GM23338 (cell line): ENCODE measurements at places on chromosomes 4 and X. TPM values are rescaled to one million over a fixed set of nuclear protein-coding genes. Genes with fewer than 3 reads are reported as not detected.

- no peak for DNase-seq
These were observed 65.8 kb downstream of the AFAP1 start for GRCh38 chr4:7873881-7874280.

- DNase-seq, result no peak
These were observed 404.8 kb downstream of the KLHL13 start for GRCh38 chrX:117711782-117712181.

GRCh38 chr4:21032089-21032645 lies 331.9 kb downstream of the PACRGL start:
- DNase-seq, result no peak

DNA sequence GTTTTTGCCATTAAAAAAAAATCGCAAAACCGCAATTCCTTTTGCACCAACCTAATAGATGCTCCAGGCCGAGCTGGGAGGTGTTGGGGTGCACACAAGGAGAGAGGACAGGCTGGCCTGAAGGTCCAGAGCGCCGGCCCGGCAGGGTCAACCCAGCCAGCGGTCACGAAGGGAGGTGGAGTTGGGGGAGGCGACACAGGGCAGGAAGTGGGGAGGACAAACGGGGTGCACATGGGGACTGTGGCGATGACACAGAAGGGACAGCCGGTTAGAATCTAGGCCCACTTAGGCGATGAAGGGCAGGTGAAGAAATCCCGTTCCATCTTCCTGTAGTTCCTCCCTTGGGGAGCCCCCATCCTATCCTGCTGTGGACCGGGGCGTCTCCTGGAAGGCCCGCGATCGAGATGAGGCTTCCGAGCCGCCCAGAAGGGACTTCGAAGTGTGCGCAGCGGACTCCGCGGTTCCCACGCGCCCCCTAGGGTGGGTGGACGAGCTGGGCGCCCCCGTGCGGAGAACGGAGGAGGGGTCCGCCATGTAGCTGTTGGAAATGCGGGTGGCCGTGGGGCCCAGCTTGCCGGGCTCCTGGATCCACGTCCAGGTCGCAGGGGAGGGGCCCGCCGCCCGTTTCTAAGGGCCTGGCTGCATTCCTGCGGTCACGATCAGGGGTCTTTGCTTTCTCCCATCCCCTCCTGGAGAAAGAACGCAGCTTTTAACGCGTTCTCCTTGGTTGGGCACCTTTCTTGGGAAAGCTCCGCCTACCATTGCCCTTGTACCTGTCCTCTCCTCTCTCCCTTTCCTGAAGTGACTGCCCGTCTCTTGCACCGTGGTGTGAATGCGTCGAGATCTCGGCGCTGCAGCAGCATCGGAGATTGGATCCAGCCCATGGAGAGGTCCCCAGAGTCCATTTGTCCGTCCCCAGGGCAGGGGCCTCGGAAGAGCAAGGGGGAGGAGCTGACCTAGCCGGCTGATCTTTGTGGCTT lies 17.0 kb upstream of the HPF1 start:
- DNase-seq, result peak; percentile 66

DNA sequence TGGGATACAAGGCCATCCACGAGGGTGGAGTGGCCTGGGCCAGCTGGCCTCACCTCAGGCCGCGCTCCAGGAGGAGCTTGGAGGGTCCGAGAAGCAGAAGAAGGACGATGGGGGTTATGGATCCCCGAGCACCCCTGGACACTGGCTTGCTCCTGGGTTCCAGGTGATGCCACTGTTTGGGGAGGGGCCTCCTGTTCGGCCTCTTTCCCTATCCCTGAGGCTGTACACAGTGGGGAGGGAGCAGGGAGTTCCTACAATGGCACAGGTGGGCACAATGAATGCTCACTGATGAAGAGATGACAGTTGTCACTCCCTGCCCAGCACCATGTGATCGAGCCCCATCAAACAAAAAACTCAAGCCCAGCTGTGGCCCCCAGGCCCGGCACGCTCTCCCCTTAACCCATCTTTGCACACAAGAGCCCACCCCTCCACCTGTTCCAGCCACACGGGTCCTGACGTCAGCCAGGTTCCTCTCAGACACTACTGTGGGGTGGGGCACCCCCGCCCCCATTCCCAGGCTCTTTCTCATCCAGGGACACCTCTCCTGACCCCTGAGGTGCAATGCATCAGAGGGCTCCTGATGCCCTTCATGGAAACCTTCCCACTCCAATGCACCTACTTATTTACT lies 70.3 kb downstream of the WFS1 start:
- no peak for DNase-seq

DNA sequence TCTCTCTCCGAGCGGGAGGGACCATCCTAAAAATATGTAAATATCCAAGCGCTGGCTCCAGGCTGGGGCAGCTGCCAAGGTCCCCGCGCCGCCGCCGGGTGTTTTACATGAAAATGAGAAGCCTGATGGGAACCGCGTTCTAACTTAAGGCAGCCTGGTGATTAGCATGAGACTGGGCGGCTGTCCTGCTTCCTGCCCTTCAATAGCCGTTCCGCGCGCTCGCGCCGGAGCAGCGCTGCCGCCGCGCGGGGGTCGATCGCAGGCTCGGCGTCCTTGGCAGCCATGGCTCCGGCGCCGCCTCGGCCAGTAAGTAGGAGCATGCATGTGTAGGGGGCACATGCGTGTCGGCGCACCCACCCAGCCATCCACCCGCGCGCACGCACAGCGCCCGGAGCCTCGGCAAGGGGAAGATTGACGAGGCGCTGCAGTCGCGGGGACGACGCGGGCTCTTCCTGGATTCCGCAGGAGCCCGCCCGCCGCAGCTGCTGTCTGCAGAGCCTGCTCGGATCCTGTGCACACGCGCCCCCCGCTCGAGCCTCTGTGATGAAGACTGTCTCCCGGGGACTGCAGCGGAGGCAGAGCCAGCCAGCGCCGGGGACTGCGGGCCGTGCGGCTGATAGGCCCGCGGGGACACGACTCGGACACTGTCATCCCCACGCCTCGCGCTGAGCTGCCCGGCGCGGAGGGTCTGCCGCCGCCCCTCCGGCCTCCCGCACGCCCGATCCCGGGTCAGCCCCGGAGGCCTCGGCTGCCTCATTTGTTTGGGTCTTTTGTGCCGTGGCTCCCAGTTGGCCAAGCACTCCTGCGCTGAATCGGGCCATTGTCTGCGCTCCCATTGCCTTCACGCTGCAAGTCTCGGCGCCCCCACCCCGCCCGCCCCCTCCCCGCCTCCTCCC lies 734 bp downstream of the STOX2 start:
- DNase-seq, result peak; percentile 98

- DNase-seq, result no peak
These were observed 94.4 kb downstream of the SHROOM4 start for GRCh38 chrX:50719614-50720013.

The CPZ gene
- total RNA-seq, result 37.3 and 43.1 TPM in 2 replicates

The DCAF8L2 gene
- total RNA-seq, result not detected in 2 replicates

DNA sequence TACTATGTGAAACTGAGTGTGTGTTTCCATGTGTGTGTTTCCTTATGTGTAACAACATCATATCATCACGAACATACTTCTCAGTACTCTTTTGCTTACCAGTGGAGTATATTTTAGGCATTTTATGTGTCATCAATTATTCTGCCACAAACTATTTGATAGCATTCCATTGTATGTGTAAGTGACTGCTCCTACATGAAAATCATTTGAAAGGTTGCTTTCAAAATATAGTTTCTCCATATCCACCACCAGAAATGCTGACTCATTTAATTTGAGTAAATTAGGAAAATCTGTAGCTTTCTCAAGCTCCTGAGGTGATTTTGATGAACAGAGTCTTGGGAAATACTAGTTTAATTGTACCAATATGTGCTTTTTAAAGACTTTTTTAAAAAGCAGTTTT lies 376.2 kb downstream of the PCDH18 start:
- no peak for DNase-seq

The CENPVL1 gene
- 4.4 and 5.2 TPM in 2 replicates for total RNA-seq

- no peak for DNase-seq
These were observed 1534.6 kb upstream of the AGA start for GRCh38 chr4:178976861-178977260.
